ENCODE measurements at places on chromosomes 16 and 17. TPM values are rescaled to one million over a fixed set of nuclear protein-coding genes. Genes with fewer than 3 reads are reported as not detected.

Gene GAS2L2
- total RNA-seq: not detected

- peaks cover 1% of the 10 kb centered on the region for H3K4me1 ChIP-seq
- H3K27me3 ChIP-seq: no peaks in the 10 kb centered on the region
- no peak overlapping the region for H3K4me3 ChIP-seq
- DNase-seq: no peak
Measured at GRCh38 chr17:43354371-43354770, 44.4 kb upstream of the ARL4D start.

GRCh38 chr17:68733241-68734176, 132.3 kb upstream of the FAM20A start:
- H3K4me1 ChIP-seq: peaks cover 9% of the 10 kb centered on the region
- no peak for DNase-seq
- H3K27me3 ChIP-seq: no peaks in the 10 kb centered on the region
- no peak overlapping the region for H3K4me3 ChIP-seq
- no peak overlapping the region for H3K27ac ChIP-seq

GRCh38 chr16:86199871-86200695, 301.1 kb downstream of the IRF8 start:
- DNase-seq: peak; percentile 96
- H3K36me3 ChIP-seq: no peaks in the 10 kb centered on the region
- peak overlapping the region; percentile 12 for H3K4me3 ChIP-seq
- H3K27me3 ChIP-seq: no peaks in the 10 kb centered on the region
- peaks cover 52% of the 10 kb centered on the region for H3K4me1 ChIP-seq
- peak overlapping the region; percentile 96 for H3K27ac ChIP-seq

DNA sequence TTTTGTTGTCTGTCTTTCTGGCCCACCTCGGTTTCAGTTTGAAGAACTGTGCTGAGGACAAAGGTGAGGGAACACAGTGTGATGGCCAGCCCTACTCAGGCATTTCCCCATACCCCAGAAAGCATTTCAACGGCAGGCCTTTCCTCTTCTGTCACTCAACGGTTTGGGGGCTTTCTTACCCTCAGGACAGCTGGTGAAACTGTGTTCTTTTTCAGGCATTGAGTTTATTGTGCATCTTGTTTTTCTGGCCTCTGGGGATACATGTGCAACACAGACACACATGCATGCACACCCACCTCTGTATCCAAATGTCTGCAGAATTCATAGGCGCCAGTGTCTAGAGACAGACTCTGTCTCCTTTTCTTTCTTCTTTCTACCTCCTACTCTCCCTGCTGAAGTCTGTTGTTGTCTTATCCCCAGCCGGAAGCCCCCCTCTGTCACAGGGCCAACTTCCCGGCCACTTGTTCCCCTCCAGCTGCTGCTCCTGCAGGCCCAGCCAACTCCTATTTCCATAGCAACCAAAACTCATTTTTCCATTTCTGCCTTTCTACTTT, 17.0 kb downstream of the CHD9 start:
- peak; percentile 90 for DNase-seq
- H3K27ac ChIP-seq: peak overlapping the region; percentile 49
- H3K27me3 ChIP-seq: no peaks in the 10 kb centered on the region

DNA sequence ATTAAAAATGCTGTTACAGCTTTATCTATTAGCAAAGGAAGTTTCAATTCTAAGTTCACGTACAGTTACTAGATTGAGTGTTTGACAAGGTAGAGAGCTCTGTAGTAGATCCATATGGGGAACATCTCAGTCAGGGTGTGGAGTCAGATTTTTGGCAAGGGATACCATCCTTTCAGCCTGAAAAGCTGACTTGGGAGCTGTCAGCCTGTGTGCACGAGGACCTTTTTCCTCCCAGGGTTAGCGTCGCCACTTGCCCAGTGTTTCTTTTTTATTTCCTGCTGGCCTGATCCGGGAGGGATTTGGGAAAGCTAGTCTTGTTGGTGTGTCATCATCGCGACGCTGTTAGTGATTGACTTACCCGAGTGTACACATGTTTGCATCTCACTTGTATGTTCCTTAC, 29.5 kb downstream of the WWOX start:
- DNase-seq: no peak
- H3K27me3 ChIP-seq: no peaks in the 10 kb centered on the region
- no peak overlapping the region for H3K4me3 ChIP-seq
- H3K36me3 ChIP-seq: no peaks in the 10 kb centered on the region
- H3K27ac ChIP-seq: no peak overlapping the region
- no peaks in the 10 kb centered on the region for H3K4me1 ChIP-seq
